ENCODE measurements at places on chromosomes 3 and 15.

DNA sequence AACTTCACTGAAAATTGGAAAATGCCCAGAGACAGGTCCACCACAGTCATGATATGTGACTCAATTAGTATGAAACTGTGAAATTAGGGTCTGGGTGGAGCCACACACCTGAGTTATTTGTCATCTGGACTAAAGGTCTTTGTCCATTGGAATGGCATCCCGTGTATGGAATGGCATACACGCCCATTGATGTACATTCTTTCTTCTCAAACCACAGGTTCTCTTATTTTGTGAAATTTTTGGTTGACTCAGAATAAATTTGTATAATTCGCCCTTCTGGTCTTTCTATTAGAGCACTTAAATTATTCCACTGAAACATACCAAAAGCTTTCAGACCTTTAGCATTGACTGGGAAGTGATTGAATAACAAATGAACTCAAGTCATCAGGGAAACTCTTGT is 66.8 kb upstream of the UBE2E1 start:
- no peak for DNase-seq

- no peak for DNase-seq
Measured at GRCh38 chr3:59262076-59262498, 212.3 kb upstream of the CFAP20DC start.

DNA sequence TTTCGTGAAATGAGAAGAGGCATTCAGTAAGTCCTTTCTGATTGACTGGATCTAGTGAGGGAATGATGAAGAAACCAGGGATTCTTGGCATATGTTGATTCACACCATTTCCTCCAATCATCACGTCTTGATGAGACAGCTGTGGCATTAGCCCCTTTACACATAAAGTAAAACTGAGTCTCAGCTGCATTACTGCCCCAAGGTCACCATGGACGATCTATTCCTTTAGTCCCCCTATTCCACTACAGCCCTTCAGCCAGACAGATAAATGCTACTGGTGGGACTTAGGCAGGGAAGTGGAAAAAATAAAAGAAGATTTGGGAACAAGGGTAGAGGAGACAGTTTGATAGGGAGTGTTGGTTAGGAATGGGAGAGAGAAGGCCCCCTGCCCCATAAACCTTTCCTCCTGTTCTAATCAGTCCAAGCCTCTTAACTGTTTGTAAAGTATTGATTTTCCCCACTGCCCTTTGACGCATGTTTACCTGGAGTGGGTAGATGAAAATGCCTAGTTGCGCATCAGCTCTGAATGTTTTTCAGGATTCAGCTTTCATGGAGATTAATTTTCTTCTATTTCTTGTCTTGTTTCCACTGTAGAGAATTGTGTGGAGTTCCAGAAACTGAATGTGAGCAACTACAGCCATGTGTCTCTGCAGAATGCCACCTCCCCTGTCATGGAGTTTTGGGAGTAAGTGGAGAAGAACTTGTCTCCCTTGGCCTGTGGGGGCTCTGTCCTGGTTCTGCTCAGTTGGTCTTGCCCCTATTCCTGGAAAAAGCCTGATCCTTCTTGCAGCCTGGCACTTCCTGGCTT is 6.9 kb downstream of the SLC6A11 start:
- DNase-seq: no peak

DNA sequence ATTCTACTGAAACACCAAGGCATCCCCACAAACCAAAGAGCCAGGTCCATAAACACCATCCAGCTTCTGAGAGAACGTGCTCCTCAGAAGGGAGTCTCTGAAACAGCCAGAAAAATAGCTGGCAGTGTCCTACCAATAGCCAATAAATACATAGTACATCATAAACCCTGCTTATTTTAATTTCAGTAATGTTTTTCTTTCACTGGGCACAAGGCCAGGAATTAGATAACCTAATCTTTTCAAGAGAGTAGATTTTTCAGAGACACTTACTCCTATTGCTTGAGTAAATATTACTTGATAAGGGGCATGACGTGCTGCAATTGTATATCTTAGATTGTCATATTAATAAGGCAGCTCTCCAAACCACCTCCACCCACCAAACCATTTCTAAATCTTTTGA is 22.7 kb downstream of the GADL1 start:
- no peak for DNase-seq

DNA sequence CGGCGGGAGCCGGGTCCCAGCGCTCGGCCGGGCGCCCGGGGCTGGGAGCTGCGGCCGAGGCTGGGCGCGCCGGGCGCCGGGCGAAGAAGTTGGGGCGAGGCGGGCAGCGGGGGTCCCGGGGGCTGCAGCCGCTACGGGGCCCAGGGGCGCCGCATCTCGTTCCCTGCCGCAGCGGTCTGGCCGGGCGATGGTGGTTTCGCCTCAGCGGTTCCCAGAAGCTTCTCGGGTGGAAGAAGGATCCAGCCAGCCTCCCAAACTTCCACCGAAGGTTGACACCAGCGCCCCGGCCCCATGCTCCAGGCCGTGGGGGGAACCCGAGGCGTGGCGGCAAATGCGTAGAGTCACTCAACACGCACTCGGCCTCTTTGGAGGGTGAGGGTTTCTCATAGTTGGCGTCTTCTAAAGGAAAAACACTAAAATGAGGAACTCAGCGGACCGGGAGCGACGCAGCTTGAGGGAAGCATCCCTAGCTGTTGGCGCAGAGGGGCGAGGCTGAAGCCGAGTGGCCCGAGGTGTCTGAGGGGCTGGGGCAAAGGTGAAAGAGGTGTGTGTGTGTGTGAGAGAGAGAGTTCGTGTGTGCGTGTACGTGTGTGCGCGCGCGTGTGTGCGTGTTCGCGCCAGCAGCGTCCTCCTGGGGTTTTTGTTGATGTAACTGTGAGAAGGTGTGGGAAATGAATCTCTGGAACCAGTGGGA is 940 bp downstream of the BOC start:
- peak; percentile 37 for DNase-seq

- no peak for DNase-seq
Measured at GRCh38 chr3:186167646-186168395, 58.9 kb upstream of the ETV5 start.

DNA sequence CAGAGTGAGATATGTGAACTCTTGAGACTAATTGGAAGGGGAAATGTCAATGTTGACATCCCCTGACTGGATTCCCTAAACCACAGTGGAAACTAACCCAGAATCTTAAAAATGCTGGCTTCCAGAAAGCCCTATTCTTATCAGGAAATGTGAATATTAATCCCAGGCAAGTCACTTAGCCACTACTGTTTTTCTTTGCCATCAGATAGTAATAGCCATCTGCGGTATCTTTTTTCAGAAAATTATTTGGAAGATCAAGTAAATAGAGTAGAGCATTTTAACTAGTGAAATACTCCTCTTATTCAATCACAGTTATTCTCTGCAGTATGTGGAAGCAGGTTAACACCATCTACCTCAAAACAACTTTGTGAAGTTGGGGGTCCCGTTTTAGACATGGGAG is 318.9 kb downstream of the RORA start:
- DNase-seq: no peak

DNA sequence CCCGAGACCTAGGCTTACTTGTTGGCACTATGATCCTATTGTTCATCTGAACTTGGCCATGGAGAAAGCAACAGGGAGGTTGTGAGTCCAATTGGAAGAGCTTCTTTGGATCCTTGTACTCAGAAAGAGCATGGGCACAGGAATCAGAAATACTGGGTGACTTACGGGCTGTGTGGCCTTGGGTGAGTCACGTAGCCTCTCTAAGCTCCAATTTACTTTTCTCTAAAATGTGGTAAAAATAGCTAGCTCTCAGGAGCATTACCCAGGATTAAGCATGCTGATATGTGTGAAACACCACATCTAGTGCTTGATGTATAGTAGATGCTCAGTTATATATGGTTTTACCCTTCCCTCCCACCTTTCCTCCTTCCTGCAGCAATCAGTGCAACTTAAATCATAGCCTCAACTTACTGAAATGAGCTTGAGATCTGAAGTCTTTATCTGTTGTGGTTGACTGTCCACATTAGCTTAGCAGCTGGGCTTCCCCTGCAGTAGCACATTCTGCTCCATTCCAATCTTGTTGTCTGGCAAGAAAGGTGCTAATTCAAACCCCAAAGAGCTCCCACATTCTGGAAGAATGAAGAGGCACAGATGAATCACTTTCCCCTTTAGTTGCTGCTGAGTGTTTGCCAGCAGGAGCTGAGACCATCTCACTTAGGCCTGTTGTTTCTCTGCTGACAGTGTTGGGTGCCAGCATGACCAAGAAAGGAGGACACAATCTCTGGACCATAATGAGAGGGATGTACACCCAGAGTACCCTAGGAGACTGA is 299.1 kb upstream of the TRIM42 start:
- DNase-seq: no peak

DNA sequence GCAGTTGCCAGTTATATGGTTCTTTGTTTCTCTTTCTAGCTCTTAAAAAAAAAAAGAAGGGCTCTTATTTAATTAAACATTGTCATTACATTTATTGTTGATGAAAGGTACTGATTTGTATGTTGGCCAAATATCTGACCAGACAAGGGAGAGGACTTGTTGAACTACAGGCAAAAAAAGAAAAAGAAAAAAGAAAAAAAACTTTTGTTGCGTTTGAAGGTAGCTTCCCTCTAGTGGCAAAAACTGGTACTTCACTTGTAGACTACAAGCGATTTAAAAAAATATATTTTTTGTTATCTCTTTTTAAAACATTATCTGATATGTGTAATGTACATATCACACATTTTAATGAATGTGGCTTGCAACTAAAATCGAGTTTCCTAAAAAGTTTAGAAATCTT is 280.6 kb downstream of the ROBO2 start:
- DNase-seq: peak; percentile 23

DNA sequence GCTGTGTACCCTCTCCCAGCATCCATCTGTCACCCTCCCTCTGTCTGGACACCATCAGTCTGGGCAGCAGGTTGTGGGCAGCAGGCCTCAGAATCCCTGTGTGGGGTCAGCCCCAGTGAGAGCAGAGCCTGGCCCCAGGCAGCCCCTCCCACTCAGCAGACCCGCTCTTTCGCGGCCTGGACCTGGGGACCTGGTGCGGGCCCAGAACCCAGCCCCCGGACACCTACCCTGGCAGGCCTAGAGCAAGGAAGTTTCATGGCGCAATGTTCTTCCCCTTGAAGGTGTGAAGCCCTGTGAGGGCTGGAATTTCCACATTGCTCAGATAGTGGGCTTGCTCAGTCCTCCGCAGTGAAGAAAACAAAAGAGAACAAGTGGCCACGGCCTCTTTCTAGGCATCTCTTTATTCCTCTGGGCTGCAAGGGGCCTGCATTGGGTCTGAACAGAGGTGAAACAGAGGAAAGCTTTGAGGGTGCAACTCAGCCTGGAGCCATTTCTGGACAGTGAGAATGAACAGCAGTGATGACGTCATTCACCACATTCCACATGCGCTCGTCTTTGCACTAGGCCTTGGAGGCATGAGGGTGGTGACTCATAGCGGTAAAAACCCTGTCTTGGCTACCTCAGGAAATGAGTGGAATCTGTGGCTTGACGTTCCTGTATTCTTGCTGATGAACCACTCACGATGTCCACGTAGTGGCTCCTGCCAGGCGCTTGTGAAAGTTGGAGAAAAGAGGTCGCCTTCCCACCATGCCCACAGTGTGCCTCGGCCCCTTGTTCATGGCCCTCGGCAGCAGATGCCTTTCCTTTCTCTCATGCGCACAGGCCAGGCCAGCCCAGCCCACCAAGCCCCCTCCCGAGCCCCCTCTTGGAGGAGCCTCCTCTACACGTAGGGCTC is 66.1 kb downstream of the SLC30A4 start:
- DNase-seq: peak; percentile 100

DNA sequence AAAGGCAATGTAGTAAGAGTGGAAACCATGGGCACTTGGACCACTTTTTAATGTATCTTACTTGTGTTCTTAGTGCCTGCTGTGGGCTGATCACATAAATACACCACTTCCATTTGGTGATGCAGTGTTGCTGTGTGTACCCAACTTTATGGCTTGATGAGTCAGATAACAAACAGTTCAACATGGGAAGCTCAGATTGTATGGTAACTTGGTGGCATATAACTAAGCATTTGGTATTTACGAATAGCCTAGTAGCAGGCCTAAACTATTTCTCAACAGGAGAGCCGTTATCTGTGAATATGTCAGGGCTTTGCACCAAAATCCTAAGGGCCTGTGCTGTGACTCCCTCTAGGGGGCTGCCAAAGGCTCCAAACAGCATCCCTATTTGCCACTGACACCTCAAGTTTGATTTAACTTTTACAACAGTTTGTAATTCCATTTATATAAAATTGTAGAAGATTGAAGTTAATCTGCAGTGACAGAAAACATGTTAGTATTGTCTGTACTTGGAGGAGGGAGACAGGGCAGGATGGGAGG is 640.4 kb upstream of the CADM2 start:
- DNase-seq: no peak

All from fibroblast of skin of right quadriceps (primary cell).